ENCODE measurements at places on chromosomes 11 and 22. TPM values are rescaled to one million over a fixed set of nuclear protein-coding genes. Genes with fewer than 3 reads are reported as not detected.

Gene RFPL2
- total RNA-seq = not detected

DNA sequence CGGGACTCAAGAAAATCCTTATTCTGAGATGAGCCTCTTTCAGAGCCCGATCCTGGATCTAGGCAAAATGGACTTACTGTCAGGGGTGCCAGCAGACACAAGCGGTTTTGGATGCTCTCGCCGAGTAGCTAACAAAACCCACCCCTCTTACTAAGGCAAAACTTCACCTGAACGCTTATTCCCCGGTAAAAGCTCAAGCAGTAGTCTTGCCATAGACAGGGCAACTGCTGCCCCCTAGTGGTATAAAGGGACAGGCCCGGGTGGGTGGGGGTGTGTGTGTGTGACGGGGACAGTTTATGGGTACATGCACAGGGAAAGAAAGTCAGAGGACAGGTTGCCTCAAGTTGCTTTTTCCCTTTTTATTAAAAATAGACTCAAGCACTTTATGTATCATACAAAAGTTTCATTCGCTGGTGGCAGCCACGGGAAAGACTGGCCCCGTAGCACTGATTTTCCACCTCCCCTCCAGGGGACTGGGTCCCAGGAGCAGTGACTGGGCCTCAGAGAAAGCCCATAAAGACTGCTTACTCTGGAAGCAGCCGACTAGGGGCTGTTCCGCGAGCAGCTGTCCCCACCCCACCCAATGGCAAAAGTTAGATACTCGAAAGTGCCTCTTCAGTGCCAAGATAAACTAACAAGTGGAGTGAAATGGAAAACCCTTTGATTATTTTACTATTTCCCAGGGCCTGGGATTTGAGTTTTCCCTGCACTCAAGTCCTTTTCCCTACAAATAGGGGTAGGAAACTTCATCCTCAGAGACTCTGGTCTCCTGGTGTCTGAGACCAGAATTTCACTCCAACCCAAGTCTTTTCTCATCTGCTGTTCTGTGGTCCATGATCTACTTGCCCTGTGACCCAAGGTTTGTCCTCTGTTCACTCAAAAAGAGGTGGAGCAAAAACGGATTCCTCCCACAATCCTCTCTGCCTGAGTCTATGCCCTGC, 4.7 kb downstream of the YPEL4 start:
- H3K27me3 ChIP-seq = peaks cover 40% of the 10 kb centered on the region
- no peak overlapping the region for H3K27ac ChIP-seq
- DNase-seq = peak; percentile 96
- H3K4me1 ChIP-seq = peaks cover 48% of the 10 kb centered on the region
- no peaks in the 10 kb centered on the region for H3K36me3 ChIP-seq

Gene APOBEC3B
- total RNA-seq = 26.1 TPM

Gene ACRV1
- not detected for total RNA-seq

- peaks cover 72% of the 10 kb centered on the region for H3K36me3 ChIP-seq
- H3K4me1 ChIP-seq = peaks cover 32% of the 10 kb centered on the region
- peak overlapping the region; percentile 92 for H3K27ac ChIP-seq
- peak; percentile 93 for DNase-seq
- H3K4me3 ChIP-seq = peak overlapping the region; percentile 88
Observed at GRCh38 chr11:64207256-64208085, 950 bp downstream of the FERMT3 start.
